ENCODE measurements at places on chromosomes 4 and X.

DNA sequence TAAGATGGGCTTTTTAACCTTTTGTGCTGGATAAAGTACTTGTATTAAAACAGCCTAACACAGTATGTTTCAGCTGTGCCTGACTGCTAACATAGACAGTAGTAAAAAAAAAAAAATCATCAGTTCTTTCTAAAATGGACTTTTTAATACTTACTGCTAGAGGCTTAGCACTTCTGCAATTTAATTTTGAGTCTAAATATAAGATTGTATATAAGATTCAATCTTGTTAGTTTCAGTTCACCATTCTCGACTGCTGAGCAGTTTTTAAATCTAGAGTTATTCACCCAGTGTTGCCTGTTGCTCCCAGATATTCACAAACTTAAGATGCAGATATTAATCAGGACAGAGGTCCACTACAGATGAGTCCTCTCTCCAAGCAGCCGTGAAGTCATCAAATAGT, 6.8 kb downstream of the PLA2G12A start:
- no peak for DNase-seq

- peak; percentile 2 for DNase-seq
Measured at GRCh38 chr4:46329118-46329976, 60.6 kb downstream of the GABRA2 start.

DNA sequence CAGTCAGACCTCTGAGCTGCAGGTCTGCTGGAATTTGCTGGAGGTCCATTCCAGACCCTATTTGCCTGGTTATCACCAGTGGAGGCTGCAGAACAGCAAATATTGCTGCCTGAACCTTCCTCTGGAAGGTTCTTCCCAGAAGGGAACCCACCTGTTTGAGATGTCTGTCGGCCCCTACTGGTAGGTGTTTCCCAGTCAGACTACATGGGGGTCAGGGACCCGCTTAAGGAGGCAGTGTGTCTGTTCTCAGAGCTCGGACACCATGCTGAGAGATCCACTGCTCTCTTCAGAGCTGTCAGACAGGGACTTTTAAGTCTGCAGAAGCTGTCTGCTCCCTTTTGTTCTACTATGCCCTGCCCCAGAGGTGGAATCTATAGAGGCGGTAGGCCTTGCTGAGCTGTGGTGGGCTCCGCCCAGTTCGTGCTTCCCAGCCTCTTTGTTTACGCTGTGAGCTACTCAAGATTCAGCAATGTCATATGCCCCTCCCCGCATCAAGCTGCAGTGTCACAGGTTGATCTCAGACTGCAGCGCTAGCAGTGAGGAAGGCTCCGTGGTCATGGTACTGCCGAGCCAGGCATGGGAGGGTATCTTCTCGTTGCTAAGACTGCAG, 44.1 kb upstream of the KDR start:
- no peak for DNase-seq

GRCh38 chrX:44480591-44480990, 62.1 kb downstream of the FUNDC1 start:
- DNase-seq: no peak

GRCh38 chrX:115584696-115585095, 23.7 kb downstream of the PLS3 start:
- DNase-seq: peak; percentile 4

DNA sequence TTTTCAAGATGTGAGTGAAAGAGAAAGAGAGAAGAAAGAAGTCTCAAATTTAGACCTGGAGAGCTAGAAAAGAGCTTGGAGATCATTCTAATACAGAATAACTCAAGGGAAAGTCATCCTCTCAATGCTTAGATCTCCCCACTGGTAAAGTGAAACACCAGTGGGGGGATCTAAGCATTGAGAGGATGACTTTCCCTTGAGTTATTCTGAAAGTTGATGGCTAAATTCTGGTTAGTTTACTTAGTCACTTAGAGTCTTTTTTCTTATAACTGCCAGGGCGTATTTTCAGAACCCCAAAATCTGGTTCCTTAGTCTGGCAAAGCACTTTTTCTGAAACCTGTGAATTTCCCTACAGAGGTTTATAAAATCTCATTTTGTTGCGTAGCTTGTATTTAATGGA, 198.6 kb downstream of the ARHGAP24 start:
- no peak for DNase-seq

- DNase-seq: no peak
Measured at GRCh38 chr4:159266981-159267868, 164.3 kb downstream of the RAPGEF2 start.

- no peak for DNase-seq
Measured at GRCh38 chr4:18248611-18249010, 227.1 kb upstream of the LCORL start.

- DNase-seq: no peak
Measured at GRCh38 chr4:3115637-3116270, 41.3 kb downstream of the HTT start.

DNA sequence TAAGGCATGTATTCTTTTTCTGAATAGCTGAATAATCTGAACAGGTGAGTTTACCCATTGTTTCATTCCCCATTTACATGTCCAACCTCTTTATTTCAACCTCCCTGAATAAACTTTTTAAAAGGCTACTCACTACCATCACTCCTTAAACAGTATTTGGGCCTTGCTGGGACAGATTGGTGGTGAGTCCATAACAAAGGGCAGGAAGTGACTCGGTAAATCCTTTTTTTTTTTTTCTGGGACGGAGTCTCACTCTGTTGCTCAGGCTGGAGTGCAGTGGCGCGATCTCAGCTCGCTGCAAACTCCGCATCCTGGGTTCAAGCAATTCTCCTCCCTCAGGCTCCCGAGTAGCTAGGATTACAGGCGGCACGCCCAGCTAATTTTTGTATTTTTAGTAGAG, 23.4 kb upstream of the SEC24B start:
- no peak for DNase-seq

GRCh38 chr4:95183656-95184408, 364.9 kb downstream of the UNC5C start:
- no peak for DNase-seq

GRCh38 chrX:104105330-104106262, 6.7 kb upstream of the ZCCHC18 start:
- no peak for DNase-seq

- DNase-seq: no peak
Measured at GRCh38 chrX:108097380-108097779, 5.8 kb downstream of the ATG4A start.

GRCh38 chr4:26171501-26171900, 149.3 kb upstream of the RBPJ start:
- DNase-seq: no peak

All from suppressor macrophage (primary cell).